Endodermal cell (in vitro differentiated cells): ENCODE measurements at places on chromosomes 7 and 10. TPM values are rescaled to one million over a fixed set of nuclear protein-coding genes. Genes with fewer than 3 reads are reported as not detected.

The ADCY1 gene
- total RNA-seq, result 8.8 to 19.5 TPM (median 18.5 TPM) in 3 replicates

The CPA2 gene
- total RNA-seq, result 0.32 to 0.70 TPM (median 0.66 TPM) in 3 replicates

GRCh38 chr7:144534196-144534595 lies 130.7 kb upstream of the NOBOX start:
- H3K27ac ChIP-seq, result no peak overlapping the region
- no peak overlapping the region for H3K4me3 ChIP-seq
- H3K4me1 ChIP-seq, result no peaks in the 10 kb centered on the region
- no peaks in the 10 kb centered on the region for H3K36me3 ChIP-seq

DNA sequence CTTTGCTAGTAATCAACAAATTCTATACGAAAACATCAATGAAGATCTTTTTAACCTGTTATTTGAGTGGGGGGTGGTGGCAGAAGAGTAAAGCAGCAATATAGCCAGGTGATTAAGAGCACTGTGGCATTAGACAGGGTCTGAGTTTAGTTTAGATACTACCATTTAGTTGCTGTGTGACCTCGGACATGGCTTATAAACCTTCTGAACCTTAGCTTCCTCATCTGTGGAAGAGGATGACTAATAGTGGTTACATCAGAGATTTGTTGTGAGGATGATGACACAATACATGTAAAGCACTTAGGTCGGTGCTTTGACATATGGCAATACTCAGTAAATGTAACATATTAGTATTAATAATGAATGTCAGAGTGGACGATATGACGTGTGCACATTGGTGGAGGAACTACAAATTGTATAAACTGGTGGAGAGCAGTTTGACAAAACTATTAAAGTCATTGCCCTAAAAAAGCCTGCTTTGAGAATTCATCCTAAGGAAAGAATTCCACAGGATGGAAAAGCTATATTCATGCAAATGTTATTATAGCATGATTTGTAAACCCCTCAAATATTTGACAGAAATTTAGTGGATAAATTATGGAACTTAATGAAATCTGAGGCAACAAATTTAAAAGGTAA lies 24.3 kb downstream of the SPAG6 start:
- H3K36me3 ChIP-seq, result no peaks in the 10 kb centered on the region
- H3K4me3 ChIP-seq, result no peak overlapping the region
- H3K27me3 ChIP-seq, result no peaks in the 10 kb centered on the region
- DNase-seq, result no peak

DNA sequence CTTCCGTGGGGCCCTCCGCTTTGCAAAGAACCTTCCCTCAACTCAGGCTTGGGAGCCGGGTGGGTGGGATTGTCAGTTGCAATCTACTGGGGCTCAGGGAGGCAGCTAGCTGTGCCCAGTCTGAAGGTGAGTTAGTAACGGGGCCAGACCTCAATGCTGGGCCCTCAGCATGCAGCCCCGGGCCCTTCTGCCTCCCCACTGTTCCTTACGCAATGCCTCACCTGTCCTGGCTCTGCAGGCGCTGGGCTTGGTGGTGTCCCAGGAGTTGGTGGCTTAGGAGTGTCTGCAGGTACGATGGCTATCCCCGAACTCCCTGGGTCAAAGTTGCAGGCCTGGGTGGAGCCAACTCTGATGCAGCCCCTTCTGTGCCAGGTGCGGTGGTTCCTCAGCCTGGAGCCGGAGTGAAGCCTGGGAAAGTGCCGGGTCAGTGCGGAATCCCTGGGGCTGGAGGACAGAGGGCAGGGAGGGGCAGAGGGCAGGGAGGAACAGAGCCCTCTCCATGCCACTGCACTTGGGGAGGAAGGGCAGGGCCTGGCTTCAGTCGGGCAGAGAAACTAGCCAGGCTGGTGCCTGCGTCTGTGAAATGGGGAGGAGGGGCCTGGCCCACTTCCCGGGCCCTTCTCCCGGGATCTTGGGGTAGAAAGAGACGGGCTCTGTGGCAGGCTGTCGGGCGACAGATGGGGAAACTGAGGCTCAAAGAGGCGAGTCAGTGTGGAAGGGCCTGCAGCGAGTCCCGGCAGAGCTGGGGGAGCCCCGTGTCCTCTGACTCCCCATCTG lies 15.0 kb downstream of the ELN start:
- peaks cover 2% of the 10 kb centered on the region for H3K4me1 ChIP-seq
- no peaks in the 10 kb centered on the region for H3K27me3 ChIP-seq
- no peaks in the 10 kb centered on the region for H3K36me3 ChIP-seq
- H3K27ac ChIP-seq, result peak overlapping the region; percentile 73

- no peak overlapping the region for H3K27ac ChIP-seq
- no peaks in the 10 kb centered on the region for H3K27me3 ChIP-seq
- no peak for DNase-seq
- H3K4me3 ChIP-seq, result no peak overlapping the region
- no peaks in the 10 kb centered on the region for H3K4me1 ChIP-seq
Observed at GRCh38 chr7:72140566-72140965, 271.6 kb downstream of the CALN1 start.
